ENCODE measurements at places on chromosomes 5 and 9.

DNA sequence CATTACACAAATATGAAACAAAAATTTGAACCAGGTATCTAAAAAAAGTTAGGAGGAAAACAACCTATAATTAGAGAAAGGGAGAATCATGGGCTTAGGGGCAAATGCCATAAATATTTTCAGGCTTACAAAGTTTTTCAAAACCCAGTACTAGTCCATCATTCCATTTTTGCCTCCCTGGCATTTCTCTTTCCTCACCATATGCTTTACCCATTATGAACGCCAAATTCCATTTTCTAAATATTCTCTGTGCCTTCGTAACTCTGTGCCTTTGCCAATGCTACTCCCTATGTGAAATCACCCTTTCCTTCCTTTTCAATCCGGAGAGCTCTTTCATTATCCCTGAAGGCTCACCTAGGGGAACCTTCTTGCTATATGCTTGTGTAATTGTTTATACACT is 434.1 kb downstream of the ZSWIM6 start:
- DNase-seq, result no peak

DNA sequence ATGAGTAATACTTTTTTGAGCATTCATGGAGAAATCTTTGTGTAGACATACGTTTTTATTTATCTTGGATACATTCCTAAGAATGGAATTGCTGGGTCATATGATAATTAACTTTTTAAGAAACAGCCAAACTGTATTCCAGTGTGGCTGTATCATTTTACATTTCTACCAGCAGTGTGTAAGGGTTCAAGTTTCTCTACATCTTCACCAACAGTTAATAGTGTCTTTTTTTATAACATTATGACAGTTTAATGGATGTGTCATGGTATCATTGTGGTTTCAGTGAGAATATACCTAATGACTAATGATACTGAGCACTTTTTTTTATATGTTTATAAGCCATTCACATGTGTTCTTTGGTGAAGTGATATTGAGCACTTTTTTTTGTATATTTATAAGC is 52.4 kb downstream of the NIPBL start:
- DNase-seq, result no peak

GRCh38 chr5:88671505-88672499 is 211.2 kb downstream of the MEF2C start:
- DNase-seq, result no peak

DNA sequence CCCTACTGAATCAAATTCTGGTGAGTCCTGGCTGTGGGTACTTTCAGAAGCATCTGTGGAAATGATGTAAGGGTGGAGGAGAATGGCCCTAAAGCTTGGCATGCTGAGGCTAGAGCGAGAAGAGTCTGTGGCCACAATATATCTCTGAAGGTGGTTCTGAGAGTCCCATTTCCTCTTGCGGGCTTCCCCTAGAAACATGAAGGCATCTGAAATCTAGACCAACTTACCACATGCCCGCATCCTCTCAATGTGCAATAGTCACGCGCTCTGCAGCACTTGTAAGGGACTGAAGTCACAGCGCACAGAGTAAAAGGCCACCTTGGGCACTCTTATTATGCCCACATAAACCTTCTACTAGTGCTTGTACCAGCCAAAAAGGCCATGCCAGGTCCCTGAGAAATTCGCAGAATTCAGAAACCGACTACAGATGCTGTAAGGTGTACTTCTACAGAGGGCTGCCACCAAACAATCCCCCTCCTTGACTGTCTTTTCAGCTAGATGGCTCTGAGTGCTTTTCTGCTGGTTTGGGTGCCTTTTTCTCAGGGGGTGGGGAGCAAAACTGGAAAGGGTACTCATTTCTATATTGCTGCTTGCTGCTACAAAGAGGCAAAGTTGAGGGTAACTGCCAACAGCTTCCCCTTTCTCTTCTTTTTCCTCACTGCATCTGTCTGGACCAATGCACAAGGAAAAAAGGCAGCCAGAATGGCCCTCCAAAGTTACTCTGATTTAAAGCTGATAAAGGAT is 107.3 kb downstream of the ZDHHC21 start:
- DNase-seq, result no peak

DNA sequence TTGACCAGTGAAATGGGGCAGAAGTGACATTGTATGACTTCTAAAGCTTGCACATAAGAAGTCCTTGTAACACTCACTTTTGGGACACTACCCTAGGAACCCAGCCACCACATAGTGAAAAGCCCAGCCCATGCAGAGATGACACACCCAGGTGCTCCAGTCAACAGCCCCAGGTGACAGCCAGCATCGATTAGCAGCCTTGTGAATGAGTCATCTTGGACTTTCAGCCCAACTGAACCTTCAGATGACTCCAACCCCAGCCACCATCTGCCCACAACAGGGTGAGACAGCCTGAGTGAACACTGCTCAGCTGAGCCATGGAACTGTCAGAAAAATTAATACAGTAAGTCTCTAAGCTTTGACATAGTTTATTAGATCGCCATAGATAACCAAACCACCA is 458.6 kb downstream of the ZSWIM6 start:
- DNase-seq, result no peak

GRCh38 chr9:23887781-23888180 is 61.7 kb upstream of the ELAVL2 start:
- DNase-seq, result no peak

DNA sequence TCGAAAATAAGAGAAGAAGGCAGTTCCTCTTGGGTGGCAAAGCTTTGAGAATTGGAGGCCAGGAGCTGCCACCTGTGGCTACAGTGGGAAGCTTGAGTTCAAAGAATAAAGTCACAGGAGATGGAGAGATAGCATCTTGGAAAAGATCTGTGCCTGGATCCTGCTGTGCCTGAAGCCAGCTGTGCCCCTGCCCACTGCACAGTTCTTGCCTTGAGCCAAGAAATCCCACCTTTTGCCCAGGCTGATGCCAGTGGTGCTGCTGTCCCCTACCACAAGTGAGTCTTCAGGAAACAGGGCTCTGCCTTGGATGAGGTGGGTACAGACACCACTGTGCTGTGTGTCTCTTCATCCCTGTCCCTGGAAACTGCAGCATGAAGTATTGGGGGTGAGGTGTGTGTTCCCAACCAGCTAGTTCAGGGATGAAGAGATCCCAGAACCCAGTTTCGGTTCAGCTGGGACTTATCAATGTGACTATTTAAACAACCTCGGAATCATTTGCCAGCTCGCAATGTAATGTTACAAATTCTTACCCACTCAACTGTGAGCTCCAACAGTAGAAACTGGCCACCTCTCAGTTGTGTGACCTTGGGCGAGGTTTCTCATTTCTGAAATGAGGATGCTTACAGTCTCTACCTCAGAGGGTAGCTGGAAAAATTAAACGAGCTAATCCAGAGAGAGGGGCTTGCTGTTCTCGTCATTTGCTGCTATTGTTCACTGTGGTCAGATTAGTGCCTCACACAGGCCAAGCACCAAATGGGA is 5.9 kb downstream of the IER5L start:
- DNase-seq, result no peak

DNA sequence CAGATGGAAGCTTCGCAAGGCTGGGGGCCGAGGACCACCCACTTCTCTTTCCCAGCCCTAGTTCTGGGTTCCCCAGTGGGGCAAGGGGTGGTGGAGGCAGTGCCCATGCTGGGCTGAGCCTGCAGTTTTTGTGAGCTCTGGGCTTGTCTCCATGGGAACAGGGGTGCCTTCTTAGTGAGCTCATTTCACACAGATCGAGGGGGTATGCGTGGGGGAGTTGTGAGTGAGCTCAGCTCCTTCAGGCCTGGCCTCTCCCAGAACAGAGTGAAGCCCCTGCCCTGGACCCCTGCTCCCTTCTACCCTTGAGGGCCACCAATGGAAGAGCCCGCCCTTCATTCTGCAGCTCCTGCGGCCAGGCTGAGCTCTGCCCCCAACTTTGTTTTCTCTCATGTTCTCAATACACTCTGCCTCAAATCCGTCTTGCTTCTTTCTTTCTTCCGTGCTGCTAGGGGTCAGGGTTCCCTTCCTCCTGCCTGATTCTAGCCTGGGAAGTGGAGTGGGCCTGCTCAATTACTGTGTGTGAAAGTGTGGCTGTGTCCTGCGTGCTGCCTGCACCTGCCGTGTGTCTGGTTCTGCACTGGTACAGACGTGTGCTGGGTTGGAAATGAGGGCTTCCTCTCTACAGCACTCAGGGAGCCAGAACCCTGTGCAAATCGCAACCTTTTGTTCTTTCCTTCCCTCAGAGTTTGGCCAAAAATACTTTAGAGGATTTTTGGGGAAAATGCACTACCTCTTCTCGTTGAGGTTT is 9.0 kb upstream of the MYOZ3 start:
- DNase-seq, result no peak

DNA sequence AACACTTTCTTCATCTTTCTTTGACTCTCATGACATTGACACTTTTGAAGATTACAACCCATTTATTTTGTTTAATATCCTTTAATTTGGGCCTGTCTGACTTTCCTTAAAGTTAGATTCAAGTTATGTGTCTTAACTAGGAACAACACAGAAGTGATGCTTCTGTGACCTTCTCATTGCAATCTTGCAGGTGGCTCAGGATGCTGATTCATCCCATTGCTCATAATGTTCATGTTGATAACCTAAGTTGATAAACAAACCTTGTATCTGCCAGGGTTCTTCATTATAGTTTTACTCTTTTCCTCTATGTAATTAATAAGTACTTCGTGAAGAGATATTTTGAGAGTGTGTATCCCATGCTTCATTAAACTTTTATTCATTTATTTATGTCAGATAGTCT is 107.2 kb upstream of the SHB start:
- DNase-seq, result no peak

- DNase-seq, result no peak
Observed at GRCh38 chr9:119795395-119795794, 426.2 kb upstream of the BRINP1 start.

DNA sequence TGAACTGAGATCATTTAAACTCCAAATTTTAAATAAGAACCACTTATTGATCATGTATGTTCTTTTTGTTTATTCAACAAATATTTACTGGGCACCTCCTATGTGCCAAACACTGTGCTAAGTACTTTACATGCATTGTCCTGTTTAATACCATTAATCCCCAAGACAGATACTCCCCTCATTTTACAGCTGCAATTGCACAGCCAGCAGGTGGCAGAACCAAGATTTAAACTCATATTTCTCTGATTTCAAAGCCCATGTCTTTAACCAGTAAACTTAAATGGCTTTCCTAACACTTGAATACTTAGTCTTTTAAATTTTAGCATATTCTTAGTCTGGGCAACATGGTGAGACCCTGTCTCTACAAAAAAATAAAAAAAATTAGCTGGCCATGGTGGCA is 43.4 kb upstream of the KIAA1958 start:
- DNase-seq, result no peak

- DNase-seq, result no peak
Observed at GRCh38 chr5:1008451-1009358, at the start of gene NKD2. Gene NKD2, plus strand, starts transcription at chr5:1008802. Its CDS starts 256 bp downstream, at chr5:1009058.

GRCh38 chr5:1364211-1364610 is 19.3 kb upstream of the CLPTM1L start:
- no peak for DNase-seq

- DNase-seq, result no peak
Observed at GRCh38 chr5:113212244-113212920, 222.4 kb downstream of the TSSK1B start.

GRCh38 chr9:136142414-136142796 is 23.7 kb upstream of the TMEM250 start:
- no peak for DNase-seq

GRCh38 chr5:69160651-69161050 is 6.3 kb upstream of the CCNB1 start:
- DNase-seq, result no peak

DNA sequence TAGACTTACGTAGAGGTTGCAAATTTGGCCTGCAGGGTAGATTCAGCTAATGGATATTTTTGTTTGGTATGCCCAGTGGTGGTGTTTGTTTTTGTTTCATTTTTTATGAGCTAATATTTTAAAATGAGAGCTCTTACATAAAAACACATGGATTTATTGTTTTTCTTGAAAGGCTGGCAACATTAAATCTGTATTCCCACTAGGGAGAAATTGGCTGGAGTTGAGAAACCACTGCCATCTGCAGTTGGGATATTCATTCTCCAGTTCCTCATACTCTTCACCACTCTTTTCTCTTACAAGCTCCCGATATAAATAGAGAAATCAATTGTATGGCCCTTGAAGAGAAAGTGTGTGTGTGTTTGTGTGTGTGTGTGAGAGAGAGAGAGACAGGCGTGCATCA is 143.3 kb downstream of the ALDH1A1 start:
- DNase-seq, result no peak

DNA sequence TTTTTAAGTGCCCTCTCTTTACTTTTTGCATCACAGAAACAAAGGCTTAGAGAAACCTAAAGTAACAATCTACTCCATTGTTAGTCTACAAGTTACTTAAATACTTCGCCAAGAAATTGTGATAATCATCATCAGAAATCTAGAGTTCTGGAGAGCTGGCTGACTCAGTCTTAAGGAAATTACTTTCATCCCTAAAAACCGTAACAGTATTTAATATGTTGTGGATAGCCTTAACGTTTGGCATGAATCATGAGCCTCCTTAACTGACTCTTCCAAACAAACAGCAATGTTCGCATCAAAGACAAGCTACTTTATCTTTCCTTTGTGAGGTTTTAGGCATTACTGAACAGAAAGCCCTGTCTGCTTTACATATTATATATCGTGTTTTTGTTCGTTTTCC is 128.7 kb downstream of the NIPBL start:
- no peak for DNase-seq

- no peak for DNase-seq
Observed at GRCh38 chr9:136312009-136312375, 8.1 kb upstream of the CCDC187 start.

- no peak for DNase-seq
Observed at GRCh38 chr9:122016744-122017143, 76.4 kb downstream of the TTLL11 start.

DNA sequence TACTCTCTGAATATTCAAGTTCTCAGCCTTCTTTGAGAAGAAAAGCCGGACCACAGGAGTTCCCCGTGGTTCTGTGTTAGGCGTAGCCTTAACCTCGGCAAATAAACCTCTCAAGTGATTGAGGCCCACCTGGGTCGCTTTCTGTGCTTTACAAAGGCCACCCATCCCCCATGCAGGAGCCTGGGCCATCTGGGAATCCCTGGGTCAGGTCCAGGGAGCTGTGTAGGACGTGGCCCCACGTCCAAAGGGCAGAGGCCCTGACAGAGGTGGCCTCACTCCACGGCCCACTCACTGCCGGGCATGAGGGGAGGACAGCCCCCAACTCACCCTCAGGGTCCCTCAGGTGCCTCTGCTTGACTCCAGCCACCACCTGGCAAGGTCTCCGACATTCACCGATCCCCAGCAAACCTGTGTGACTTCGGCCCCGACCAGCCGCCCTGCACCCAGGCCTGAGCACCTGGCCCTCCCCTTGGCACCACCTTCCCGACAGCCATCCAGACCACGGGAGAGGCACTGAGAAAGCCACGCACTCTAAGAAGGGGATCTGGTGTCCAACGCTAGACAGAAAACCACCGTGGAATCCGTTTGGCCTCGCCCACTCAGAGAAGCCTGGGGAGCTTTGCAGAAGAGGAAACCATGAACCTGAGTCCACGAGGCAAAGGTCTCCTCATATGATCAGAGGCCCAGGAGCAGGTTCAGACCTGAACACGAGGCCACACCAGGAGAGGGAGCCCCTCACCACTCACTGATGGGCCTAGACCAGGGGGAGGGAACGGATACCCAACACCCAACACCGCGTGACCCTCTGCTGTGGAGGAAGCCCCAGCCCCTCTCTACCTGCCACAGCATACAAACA is 4.5 kb downstream of the SLC12A7 start:
- DNase-seq, result no peak
